ENCODE measurements at places on chromosomes 12 and 14. TPM values are rescaled to one million over a fixed set of nuclear protein-coding genes. Genes with fewer than 3 reads are reported as not detected.

DNA sequence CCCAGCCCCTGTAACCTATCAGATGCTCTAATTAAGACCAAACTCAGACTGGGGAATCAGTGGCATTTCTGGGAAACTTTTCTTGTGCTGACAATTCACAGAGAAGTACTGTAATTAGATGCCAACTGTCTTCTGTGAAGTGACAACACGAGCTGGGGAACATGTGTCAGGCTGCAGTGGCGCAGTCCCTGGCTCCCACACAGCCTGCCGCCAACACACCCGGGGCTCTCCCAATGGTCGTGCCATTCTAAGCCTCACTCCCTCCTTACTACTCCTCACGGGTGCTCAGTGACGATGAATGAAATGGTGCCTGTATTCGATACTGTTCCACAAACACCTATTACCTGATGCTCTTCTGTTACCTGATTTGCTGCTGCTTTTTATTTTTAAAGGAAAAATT, 18.6 kb downstream of the GARIN2 start:
- DNase-seq = no peak

DNA sequence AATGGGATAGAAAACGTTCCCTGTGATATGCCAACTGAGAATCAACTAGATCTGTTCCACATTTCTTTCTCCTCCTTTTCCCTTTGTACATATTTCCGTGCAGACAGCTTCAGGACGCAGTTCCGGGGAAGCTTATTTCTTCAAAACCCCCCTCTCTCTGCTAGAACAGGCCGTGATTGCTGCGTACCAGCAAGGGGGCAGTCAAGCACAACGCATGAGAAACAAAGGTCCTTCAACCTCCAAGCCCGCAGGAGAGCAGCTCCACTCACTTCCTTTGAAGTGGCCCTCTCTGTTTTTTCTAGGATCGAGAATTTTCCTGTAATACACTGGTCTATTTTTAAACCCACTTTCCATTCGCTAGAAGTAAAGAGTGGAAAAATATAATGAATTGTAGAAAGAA, 80.8 kb downstream of the ZNF664 start:
- peak; percentile 24 for DNase-seq

PCED1B gene
- 0.26 TPM for polyA plus RNA-seq

KITLG gene
- polyA plus RNA-seq = 1.6 TPM

LRRIQ1 gene
- polyA plus RNA-seq = not detected

All from psoas muscle (tissue), 8 donors.